ENCODE measurements at places on chromosomes 11 and 22.

DNA sequence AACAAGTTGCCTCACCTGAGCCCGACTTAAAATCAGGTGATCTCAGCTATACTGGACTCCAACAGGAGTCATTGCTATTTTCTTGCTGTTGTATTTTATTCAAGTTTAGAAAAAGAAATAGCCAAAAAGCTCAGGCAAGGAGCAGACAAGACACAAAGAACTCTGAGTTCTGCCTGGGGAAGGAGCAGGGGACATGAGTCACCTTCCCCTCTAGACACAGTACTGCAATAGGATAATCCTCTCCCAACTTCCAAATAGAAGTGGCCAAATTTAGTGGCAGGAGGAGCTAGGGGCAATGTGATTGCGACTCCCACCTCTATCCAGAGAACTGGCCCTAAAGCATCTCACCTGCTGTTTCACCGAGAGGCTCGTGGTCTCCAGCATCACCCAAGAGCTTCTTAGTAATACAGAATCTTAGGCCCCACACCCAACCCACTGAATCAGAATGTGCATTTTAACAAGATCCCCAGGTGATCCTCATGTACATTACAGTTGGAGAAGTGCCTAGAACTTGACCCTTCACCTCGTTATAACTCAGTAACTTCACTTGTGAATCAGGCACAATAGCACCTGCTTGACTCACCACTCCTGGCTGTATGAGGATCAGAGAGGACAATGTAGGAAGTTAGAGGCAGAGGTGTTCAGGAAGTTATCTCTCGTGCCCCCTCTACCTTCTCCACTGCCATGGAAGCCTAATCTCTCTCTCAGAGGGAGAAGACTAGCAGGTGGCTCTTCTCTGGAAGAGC, 56.8 kb upstream of the FBXO3 start:
- no peak for DNase-seq

GRCh38 chr22:38262051-38262795, 10.6 kb downstream of the TMEM184B start:
- DNase-seq = no peak

- DNase-seq = no peak
Measured at GRCh38 chr22:37146051-37146385, 3.7 kb downstream of the IL2RB start.

GRCh38 chr11:22703040-22703439, 36.6 kb downstream of the GAS2 start:
- no peak for DNase-seq

- no peak for DNase-seq
Measured at GRCh38 chr11:129408865-129409444, 33.3 kb downstream of the BARX2 start.

- DNase-seq = no peak
Measured at GRCh38 chr11:27173545-27173944, 132.9 kb downstream of the BBOX1 start.

DNA sequence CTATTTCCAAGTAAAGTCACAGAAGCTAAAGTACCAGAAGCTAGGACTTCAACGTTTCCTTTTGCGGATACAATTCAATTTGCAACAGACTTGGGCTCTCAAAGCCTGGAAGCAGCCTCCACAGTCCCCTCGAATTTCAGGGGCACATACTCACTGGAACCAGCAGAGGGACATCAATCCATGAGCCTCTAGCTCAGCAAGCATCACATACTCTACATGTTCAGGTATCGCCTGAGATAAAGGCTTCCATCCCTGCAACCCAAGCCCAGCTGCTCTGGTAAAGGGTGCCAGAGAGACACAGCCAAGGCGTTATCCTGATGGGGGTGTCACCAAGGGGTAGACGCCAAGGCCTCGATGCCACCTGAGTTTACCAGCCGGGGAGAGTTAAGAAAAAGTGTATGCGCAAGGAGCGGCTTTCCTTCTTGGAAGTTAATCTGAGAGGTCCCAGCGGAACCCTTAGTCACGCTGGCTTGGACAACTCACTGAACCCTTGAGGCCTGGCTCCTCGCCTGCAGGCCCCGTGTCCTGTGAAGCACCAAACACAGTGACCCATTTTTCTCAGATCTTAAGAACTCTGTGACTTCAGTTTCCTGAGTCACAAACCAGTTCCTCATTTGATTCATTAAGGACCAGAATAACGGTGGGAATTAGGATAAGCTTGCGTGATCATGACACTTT, 13.0 kb downstream of the LTO1 start:
- DNase-seq = no peak

GRCh38 chr11:69386594-69387408, 92.8 kb downstream of the MYEOV start:
- DNase-seq = no peak

DNA sequence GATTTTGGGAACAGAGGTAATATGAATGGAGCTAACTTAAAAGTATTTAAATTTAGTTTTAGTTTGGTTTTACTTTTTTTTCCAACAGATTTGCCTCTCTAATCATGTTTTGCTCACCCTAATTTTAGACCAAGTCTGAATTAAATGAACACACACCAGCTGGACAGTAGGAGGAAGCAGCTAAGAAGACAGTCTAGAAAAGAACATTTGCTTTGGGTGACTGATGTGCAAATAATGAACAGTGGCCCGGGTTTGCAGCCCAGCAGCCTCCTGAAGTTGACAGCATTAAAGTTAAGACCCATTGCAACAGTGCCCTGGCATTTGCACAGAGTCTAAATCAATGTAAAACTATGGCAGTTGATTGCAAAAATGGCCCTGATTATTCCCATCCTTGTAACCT, 66.4 kb upstream of the SORL1 start:
- DNase-seq = no peak

- DNase-seq = no peak
Measured at GRCh38 chr11:69465236-69466000, 16.0 kb upstream of the LINC01488 start.

DNA sequence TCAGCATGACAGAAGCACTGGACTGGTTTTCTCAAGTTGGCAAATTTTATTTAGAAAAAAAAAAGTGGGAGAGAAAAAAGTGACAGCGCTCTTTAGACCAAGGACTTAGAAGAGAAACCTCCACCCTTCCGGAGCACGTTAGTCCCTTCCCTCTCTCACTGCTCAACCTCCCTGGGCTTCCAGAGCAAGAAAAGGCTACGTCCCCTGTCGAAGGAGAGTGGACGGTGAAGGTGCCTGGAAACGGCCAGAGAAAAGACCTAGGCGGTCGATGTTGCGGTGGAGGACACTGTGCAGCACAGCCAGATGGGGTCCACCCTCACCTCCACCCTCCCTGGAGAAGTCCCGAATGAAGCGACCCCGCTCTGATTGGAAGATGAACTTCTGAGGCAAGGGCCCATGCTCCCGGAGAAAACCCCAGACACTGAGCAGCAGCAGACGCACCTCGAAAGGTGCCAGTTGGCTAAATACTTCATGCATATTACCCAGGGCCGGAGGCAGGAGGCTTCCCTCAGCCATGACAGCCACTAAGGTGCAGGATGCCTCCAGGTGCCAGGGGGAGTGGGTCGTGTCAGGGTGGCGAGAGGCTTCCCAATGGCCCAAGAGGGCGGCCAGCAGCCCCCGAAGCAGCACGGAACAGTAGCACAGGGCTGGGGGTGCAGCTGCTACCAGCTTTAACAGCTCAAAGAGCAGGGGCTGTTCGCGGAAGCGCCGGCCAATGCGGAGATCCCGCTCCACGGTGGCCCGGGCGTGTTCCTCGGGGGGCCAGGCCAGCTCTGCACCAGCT, 604 bp upstream of the GANAB start:
- DNase-seq = no peak

DNA sequence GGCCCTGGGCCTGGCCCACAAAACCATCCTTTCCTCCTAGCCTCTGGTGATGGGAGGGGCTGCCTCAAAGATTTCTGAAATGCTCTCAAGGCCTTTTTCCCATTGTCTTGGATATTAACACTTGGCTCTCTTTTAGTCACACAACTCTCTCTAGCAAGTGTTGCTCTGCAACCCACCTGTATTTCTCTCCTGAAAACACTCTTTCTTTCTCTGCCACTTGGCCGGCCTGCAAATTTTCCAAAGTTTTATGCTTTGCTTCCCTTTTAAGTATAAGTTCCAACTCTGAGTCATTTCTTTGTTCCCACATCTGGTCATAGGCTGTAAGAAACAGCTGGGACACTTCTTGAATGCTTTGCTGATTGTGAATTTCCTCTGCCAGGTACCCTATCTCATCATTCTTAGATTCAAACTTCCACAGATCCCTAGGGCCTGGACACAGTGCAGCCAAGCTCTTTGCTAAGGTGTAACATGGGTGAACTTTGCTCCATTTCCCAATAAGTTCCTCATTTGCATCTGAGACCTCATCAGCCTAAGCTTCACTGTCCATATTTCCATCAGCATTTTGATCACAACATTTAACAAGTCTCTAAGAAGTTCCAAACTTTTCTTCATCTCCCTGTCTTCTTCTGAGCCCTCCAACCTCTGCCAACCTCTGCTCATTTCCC, 93.8 kb downstream of the TRIM29 start:
- no peak for DNase-seq

DNA sequence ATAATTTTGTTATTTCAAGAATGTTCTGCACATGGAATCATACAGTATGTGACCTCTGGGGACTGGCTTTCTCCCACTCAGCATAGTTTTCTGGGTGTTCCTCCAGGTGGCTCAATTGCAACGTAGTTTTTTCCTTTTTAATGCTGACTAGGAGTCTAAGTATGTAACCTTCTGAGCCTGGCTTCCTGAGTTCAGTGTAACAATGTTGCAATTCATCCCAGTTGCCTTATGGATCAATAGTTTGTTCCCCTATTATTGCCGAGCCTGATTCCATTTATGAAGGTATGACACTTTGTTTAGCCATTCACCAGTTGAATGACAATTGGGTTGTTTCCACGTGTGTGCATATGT, 128.3 kb downstream of the CRYBB2 start:
- no peak for DNase-seq

DNA sequence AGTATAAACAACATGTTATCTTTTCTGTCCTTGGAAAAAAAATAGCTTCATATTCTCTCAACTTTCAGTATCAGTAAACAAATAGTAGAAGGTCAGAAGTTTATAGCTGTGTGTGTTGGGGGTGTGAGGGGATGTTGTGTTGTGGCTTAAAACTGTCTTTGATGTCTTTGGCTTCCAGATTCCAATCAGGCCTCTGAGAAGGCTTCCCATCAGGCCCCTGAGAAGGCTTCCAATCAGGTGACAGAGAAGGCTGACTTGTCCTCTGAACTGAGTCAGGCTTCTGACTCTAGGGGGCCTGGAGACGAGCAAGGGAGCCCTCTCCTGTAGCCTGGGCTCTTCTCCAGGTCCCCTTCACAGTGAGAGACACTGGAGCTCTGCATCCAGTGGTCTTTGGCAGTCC, 9.3 kb downstream of the MTFP1 start:
- no peak for DNase-seq

- no peak for DNase-seq
Measured at GRCh38 chr11:78038697-78039313, 15.7 kb upstream of the KCTD14 start.

GRCh38 chr11:65591939-65592857, 3.4 kb downstream of the KCNK7 start:
- DNase-seq = no peak

DNA sequence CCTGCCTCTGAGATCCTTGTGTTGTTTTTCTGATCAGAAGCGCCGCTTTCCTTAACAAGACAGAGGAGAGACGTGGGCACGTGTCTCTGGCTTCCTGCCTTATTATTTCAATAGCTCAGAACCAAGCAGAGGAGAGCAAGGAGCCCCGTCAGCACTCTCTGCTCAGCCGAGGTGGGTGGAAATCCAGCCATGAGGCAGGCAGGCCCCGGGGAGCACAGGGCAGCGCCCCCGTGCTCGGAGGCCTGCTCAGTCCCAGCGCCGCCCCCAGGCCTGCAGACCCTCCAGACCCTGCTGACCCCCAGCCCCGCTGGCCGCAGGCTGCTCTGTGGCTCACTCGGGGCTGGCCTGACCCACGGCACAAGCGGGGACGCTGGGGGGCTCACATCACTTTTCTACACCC, 162.8 kb downstream of the BRD1 start:
- no peak for DNase-seq

DNA sequence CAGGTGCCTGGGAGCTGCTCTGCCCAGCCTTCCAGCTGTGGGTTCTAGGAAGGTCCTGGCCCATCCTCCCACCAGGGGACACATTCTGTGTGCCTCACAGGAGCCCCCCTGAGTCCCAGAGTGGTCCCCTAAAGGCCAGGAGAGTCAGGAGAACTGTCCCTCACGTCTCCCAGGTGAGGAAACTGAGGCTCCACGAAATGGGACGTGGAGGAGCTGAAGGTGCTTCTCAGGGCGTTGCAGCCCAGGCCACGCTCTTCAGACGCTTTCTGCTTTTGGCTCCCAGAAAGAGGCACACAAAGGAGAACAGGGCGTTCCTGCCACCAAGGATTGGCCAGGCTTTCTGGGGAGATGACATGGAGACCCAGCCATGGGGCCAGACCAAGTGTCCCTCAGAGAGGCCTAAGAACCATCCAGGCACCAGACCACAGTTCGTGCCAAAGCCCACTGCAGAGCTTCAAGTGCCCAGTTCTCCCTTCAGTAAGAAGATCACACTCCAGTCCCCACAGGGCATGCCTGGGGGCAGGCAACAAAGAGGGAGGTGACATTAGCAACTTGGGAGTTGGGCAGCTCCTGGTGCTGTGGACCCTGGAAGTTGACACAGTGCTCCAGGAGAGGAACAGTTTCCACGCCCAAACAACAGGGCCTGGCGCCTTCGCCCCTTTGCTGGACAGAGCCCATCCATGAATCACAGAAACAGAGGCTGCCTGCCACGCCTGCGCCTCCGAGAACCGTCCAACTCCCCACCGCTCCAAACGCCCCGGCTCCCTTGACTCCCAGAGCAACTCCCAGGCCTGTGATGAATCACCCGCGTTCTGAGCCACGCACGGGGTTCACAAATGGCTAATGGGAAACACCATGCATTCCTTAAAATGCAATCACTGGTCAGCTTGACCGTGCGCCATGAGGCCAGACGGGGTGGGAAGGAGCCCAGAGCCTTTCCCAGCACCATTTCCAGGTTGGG, 589.2 kb downstream of the BRD1 start:
- no peak for DNase-seq

GRCh38 chr11:92954003-92954402, 15.4 kb upstream of the MTNR1B start:
- no peak for DNase-seq

- peak; percentile 91 for DNase-seq
Measured at GRCh38 chr22:29733362-29734201, 13.8 kb downstream of the CABP7 start.

DNA sequence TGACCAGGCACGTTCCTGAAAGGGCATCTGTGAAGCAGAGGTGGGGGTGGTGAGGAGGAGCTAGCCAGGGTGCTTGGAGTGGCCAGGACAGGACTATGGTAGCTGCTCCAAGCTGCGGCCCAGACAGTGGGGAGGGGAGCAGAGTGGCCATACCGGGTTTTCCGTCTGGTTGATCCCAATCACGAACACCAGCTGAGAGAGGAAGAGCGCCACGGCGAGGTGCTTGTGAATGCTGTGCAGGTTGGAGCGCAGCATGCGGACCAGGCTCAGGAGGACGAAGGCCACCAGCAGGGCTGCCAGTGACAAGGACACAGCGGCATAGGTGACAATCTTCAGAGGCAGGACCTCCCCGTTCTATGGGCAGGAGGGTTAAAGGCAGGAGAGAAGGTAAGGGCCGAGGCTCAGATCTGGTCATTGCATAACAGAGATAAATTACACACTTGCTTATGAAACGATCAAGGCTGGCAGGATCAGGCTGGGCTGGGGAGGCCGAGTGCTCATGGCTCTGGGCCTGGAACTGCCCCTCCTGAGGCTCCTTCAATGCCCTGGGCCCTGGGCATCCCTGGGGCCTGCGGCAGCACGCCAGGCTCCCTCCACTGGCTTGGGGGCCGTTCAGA, 41.5 kb downstream of the TRMU start:
- DNase-seq = no peak

Measured in GF-D8 (cell line).